ENCODE measurements at places on chromosomes 2 and 18.
A peak's percentile ranks its signal among the peaks of the same experiment; 100 is the strongest.

- DNase-seq, result no peak
Observed at GRCh38 chr2:241070361-241070760, 31.7 kb downstream of the MTERF4 start.

DNA sequence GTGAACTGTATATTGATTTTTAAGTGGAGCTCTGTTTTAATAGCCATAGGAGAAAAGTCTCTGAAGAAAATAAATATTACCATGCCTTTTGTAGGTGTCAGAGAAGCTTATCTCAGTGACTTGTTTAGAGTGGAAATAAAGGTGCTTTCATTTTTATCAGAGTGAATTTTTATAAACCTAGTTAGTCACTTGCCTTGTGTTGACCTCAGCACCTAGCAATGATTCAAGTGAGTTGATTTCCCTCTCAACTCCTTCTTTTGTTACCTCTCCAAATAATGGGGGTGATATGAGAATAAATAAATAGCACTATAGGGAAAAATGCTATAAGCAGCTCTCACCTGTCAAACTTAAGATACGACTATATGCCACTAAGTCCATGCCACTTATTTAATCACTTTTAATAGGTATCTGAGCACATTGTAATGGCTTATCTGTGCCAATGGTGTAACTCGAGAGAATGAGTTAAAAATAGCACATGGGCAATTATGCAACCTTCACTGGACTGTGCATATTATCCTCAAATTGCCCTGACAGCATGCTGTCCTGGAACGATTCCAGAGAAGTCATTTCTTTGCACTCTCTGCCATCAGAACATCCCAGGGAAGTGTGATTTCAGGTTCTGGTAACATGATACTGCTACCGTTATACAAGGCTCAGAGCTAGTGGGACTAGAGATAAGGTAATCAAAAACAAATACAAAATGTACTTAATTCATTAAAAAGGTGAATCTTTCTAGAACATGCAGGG is 290.8 kb downstream of the CCDC85A start:
- DNase-seq, result no peak

GRCh38 chr2:45178359-45178758 is 169.1 kb upstream of the SIX2 start:
- DNase-seq, result no peak

GRCh38 chr2:32832821-32833220 is 113.9 kb upstream of the LTBP1 start:
- peak; percentile 47 for DNase-seq

Data from foreskin fibroblast (primary cell).